ENCODE measurements at places on chromosomes 2 and 18. TPM values are rescaled to one million over a fixed set of nuclear protein-coding genes. Genes with fewer than 3 reads are reported as not detected.

DNA sequence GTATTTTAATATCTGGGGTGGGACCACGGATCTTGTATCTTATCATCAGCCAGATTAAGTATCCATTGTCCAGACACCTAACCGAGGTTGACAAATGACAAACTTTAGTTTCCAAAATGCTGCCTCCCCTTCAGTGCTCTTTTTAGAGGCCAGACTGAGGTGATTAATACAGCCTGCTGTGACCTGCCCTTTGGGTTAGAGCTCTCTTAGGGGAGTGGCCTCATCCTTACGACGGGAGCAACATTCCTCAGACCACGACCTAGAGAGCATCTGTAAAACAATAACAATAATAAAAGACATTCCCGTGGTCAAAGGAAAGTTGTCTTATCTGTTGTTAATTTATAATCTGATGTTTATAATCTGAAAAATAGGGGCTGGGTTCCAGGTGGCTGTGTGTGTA is 405.3 kb downstream of the LPIN1 start:
- DNase-seq = no peak

- DNase-seq = no peak
Observed at GRCh38 chr2:71226096-71226964, 573 bp downstream of the PAIP2B start.

DNA sequence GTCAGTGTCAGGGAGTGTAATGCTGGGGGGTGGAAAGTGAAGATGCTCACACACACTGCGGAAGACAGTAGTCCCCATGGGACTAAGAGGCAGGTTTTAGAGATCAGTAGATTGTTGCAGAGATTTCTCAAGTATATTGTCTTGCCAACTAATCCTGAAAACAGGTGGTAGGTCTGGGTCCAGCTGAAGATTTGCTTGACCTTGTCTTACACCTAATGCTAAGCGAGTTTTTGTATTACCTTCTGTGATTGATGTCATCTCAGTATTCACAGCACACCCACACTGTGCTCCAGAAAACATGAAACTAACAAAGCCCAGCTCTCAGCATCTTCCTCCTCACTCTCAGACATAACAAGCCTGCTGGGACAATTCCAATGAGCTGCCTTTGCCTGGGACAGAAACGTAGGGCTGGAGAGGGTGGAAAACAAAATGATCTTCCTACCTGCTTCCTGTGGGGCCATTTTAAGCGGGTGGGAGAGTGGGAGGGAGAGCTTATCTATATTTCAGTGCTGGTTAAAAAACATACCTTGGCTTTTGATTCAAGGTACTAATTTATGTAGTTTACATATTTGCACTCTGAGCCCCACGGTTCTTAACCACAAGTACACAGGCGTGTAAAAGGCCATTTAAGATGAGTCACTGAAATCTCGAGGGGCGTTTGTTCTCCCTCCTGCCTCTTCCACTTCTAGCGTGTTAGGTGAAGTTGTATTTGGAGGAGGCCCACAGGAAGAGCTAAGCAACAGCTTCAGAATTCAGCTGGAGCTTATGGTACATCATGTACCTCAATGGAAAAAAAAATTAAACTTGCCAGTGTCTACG is 23.1 kb upstream of the RBMS1 start:
- DNase-seq = no peak

DNA sequence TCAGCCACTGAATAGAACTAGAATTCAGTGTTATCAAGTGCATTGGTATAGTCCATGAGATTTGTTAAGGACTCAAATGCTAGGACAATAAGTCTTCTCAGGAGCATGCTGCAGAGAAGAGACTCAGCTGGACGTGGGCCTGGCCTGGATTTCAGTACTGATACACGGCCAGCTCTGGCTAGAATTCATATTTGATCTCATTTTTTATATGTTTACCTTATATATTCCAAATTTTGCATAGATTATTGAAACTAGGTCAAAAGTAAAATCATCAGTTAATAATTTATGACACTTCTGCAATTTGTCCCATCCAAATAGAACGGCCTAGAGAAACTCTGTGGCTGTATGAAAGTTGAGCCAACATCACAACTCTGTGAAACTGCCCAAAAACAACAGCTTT is 262.0 kb downstream of the DLGAP1 start:
- no peak for DNase-seq

DNA sequence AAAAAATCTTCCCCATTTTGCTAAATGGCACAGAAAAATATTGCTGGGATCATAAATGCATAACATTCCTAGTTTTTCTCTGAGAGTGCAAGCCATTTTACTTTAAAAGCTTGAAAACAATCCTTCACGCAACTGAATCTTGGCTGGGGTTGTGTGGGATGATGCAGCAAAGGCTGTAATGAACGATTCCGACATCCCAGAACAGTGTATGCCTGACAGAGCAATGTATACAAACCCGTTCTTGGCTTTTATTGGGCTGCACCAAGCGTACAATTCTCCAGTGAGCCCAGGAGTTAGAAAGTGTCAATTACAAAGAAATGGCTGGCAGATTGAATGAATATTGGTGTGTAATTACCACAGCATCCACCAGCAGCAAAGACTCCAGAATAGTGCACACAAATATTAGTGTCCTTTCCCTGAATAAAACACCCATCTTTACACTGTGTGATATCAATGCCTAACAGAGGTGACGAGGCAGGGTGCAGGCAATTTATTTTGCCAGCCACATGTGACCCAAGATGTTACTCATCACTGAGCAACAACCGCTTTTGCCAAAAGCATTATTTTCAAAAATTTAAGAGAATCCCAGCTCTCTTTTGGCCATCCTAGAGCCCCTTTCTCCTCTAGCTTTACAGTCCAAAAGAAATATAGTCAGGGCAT is 578.6 kb upstream of the CHAC2 start:
- no peak for DNase-seq

DNA sequence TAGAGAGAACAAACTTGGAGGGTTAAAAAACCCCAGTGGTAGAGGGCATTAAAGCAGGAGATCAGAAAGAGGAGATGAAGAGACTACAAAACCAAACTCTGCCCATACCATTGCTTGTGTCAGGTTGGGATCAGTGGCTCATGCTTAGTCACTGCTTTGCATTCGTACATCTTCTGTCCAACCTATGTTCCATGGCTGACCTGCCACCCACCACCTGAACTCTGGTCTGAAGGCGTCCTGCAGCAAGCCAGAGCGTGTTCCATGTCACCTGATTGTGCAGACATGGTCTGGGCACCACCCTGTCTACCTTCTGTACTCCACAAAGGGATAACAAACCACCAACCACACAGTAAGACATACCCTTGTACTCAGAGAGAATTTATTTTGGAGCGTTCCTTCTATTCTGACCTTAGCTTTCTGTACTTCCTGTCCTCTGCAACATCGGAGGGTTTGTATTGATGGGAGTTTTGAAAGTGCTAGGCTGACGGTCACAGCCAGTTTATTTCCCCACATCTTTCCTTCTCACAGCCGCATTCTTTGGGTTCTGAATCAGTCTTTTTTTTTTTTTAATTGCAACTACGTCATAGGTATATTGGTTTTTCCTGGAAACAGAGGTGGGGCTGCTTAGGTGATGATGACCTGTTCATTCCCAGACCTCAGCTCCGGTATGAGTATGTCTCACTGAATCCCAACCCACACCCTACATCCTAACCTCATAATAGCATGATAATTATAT is 88.3 kb downstream of the SOWAHC start:
- DNase-seq = no peak

GRCh38 chr2:198883604-198884003 is 574.1 kb downstream of the SATB2 start:
- no peak for DNase-seq

DNA sequence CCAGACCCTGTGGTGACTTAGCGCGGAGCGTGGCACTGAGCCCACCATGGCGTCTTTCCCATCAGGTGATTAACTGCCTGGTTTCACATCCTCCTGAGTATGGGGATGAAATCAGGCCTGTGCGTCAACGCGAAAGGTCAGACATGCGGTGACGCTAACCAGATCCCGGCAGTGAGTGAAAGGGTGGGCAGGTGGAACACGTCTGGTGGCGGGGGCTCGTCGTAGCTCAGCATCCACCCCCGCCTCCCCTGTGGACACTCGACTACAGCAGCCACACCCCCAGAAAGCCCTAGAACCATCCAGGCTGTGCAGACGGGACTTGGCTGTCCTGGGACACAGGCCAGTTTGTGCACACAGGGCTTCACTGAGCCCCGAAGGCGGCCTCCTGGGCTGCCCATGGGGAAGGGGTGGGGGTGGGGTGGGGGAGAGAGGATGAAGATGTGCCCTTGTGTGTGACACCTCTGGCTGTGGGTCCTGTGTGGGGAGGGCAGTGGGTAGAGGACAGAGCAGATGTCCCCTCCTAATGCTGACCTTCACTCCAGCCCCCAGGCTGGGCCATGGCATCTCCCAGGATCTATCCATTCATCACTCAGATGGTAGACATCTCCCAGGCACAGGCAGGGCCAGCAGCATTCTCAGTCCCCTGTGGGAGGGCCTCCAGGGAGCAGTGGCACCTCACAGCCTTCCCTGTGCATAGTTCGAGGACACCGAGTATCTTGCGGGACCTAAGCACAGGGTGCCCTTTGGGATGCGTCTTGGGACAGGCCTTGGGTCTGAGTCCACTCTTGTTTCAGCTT is 27.5 kb downstream of the RAMP1 start:
- peak; percentile 81 for DNase-seq

SALL3 gene
- total RNA-seq = not detected

CCDC141 gene
- 5.5 TPM for total RNA-seq

SKA1 gene
- not detected for total RNA-seq

OSR1 gene
- total RNA-seq = 124 TPM

PPP1R7 gene
- total RNA-seq = 33.4 TPM

CFC1 gene
- not detected for total RNA-seq
